Right ventricle myocardium inferior (tissue), 1 donor: ENCODE measurements at places on chromosomes 12 and 14. TPM values are rescaled to one million over a fixed set of nuclear protein-coding genes. Genes with fewer than 3 reads are reported as not detected.
A peak's percentile ranks its signal among the peaks of the same experiment; 100 is the strongest.

DNA sequence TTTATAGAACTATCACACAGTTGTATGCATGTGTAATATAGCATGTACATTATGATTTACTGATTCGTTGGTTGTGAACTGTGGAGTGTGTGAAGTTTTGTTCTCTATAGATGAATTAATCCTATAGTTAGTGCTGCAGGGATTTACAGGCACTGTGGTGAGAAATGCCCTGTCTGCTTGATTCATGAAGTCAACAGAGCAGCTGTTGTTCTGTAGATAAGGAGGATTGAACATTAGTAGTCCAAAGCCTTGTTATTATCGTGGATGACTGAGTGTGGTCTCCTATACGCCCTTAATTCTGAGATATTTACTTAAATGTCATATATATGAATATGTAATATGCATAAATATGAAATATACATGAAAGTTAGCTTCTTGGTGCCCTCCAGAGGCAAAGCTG lies 98.3 kb downstream of the DNAH10 start:
- DNase-seq = no peak

ANG gene
- total RNA-seq = 4.5 TPM

GRCh38 chr12:14962797-14963196 lies 1.4 kb upstream of the ARHGDIB start:
- no peak for DNase-seq

DNA sequence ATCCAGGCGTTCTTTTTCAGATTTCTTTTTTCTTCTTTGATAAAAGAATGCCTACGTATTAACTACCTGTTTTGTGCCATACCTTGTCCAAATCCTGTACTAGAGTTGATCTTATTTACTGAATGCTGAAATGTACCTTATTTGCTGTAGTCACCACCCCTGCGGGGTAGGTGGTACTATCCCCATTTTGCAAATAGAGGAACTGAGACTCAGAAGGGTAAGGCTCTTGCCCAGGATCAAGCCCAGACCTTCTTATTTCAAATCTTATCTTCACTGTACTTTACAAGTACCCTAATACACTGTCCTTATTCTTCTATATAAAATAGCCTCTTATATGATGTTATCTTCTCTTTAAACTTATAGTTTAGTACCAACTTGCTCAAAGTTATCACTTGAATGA lies 206.5 kb downstream of the SLC41A2 start:
- no peak for DNase-seq

PCED1B gene
- total RNA-seq = 0.89 TPM

DNA sequence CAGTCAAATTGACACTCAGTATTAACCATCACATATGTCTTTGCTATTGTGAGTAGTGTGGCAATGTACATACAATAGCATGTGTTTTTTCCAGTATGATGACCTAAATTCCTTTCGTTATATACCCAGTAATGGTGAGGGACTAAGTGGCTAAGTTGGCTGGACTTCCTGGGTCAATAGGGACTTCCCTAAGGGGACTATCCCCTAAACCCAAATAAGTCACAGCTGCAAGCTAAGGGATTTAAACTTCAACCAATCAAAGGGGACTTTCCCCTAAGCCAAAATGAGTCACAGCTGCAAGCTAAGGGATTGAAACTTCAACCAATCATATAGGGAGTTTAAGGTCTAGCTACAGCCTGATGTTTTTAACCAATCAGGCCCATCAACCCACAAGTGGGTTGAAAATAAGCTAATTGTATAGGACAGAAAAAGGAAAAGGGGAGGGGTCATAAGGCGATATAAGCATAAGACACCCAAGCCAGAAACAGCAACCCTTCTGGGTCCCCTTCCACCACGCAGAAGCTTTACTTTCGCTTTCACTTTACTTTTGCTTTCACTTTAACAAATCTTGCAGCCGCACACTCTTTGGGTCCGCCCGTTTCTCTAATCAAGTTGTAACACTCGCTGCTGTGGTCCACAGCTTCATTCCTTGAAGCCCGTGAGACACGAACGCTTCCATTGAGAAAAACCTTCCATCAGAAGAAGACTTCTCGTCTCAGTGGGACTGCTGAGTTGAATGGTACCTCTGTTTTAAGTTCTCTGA lies 404.4 kb downstream of the FLRT2 start:
- peak; percentile 62 for DNase-seq

TGM1 gene
- 1.1 TPM for total RNA-seq

- peak; percentile 76 for DNase-seq
Observed at GRCh38 chr12:120225852-120226640, 25.1 kb upstream of the RPLP0 start.

EXOC3L4 gene
- total RNA-seq = 1.2 TPM

PLA2G1B gene
- not detected for total RNA-seq

GPR135 gene
- 1.5 TPM for total RNA-seq

GRCh38 chr14:63891148-63891975 lies 38.6 kb downstream of the SYNE2 start:
- DNase-seq = no peak

DNA sequence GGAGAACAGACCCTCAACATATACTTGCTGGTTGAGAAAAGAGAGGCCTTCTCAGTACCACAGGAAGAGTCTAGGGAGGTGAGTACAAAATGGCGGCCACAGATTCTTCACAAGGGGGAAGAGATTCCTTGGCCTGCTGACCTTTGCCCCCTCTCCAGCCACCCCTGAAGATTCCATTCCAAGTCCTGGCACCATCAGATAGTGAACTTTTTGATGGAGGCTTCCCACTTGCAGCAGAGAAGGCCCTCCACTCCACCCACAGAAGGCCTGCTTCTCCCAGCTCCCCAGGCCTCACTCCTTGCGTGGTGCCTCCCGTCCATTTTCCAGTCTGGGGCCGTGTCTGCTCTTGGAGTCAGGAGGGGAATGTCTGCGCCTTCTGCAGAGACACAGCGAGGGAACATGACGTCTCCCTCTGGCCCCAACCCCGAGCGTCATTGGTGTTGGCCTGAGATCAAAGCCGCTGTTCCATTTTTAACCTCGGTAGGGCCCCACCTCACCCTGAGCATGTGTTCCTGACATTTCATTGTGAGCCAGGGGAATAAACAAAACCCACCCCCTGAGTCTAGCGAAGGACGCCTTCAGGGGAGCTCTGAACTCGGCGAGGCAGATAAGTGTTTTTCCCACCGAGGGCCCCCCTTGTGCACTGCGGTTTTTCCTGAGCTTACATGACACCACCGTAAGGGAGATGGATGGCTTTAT lies 268.7 kb upstream of the TBX3 start:
- DNase-seq = no peak

SALL2 gene
- 4.9 TPM for total RNA-seq

- DNase-seq = no peak
Observed at GRCh38 chr14:53126731-53127130, 26.4 kb downstream of the DDHD1 start.

- no peak for DNase-seq
Observed at GRCh38 chr14:57686304-57686703, 179.6 kb downstream of the SLC35F4 start.

ACVRL1 gene
- total RNA-seq = 49.6 TPM

SOX5 gene
- total RNA-seq = 3.2 TPM

DNA sequence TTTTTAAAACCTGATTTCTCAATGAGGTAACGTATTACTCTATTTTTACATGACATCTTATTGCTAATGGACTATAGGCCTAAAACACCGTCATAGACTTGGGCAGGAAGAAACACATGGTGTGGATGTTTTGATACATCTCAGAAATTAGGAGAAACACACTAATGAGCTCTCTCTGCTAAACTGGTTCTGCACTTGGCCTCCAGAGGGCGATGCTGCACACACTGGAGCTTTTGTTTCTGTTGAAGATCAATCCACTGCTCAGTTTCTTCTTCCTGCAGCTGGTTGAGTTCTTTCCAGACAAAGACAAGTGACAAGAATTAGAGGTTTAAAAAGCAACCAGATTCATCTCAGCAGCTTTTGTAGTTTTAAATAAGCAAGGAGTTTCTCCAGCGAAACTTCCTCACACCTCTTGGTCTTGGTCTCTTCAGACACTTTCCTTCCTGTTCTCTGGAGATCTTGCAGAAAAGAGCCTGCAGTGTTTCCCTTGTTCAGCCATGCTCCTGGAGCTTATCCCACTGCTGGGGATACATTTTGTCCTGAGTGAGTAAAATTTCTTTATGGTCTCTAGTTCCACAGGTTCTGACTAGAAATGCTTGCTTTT lies 178.5 kb upstream of the OR4E1 start:
- no peak for DNase-seq

- DNase-seq = no peak
Observed at GRCh38 chr12:48041591-48042423, 37.5 kb upstream of the COL2A1 start.

- DNase-seq = no peak
Observed at GRCh38 chr12:23337213-23337612, 612.3 kb downstream of the SOX5 start.

DNA sequence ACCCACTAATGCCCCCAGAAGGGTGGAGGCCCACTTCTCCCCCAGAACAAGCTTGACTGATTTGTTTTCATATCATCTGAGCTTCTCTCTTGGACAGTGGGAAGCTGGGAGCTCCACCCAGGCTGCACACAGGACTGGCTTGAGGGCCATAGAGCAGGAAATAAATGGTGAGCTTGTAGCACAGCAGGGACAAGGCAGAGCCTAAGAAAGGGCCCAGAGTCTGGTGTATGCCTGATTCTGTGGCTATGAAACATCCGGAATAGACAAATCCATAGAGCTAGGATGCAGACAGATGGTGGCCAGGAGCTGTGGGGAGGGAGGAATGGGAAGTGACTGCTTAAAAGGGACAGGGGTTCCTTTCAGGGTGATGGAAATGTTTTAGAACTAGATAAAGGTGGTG lies 79.0 kb downstream of the ARL6IP4 start:
- peak; percentile 11 for DNase-seq

- no peak for DNase-seq
Observed at GRCh38 chr14:95659990-95660385, 26.2 kb upstream of the TCL1B start.

- no peak for DNase-seq
Observed at GRCh38 chr14:71344506-71344905, 437.2 kb downstream of the PCNX1 start.

DNA sequence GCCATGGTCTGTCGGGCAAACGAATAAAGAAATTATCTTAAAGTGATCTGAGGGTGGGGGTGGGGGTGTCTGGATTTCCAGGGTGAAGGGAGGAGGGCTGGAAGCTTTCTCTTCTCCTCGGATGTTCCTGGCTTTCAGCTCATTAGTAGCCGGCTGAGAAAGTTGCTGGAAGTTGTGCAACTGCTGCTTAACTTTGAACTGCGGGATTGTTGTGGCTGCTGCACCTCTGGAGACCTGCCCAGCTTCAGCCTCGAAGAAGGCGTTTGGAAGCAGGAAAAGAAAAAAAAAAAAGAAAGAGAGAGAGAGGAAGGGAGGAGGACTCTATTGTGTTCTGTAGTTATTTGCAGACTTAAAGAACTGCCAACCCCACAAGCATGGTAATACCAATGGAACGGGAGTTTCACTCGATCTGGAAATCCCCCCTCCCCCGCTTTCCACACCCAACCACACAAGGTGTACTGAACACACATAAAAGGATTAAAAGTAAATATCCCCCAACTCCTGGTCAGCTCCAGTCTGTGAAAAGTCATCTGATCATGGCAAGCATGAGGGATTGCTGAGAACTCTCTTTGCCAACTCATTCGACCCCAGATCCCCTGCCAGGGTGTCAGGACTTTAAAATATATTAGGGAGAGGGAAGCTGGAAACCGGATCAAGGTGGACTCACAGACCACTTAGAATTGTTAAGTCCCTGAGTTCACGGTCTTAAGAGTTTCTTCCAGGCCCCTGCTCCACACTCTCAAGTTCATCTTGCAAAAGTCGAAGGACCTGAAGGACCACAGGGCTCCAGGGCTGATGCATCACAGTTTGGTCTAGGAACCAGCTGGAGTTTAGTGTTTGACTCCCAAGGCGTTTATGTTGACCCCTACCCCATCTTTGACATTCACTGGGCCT lies at the start of gene RASSF9:
TSS of gene RASSF9 (minus strand) at position 213 of the 894 bp plus-strand sequence. CDS start at position 5, 208 bp downstream.
- peak; percentile 71 for DNase-seq

GRCh38 chr14:39368261-39368959 lies 63.8 kb downstream of the FBXO33 start:
- no peak for DNase-seq

DNA sequence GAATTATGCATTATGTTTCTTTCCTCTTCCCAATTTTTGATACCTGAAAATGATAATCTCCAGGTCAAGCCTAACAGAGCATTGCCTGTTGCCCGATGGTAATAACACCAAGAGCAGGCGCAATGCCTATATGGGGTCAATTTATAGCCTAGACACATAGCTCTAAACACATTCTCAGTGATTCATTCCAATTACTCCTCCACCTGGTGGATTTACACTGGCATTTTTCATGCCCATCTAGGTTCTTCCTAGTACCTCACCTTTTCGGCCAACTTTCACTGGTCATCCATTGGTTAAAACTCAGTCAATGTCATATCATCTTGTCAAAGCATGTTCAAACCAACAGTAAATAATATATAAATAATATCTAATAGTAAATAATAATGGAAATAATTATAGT lies 53.1 kb downstream of the EIF2S3B start:
- DNase-seq = no peak

DNA sequence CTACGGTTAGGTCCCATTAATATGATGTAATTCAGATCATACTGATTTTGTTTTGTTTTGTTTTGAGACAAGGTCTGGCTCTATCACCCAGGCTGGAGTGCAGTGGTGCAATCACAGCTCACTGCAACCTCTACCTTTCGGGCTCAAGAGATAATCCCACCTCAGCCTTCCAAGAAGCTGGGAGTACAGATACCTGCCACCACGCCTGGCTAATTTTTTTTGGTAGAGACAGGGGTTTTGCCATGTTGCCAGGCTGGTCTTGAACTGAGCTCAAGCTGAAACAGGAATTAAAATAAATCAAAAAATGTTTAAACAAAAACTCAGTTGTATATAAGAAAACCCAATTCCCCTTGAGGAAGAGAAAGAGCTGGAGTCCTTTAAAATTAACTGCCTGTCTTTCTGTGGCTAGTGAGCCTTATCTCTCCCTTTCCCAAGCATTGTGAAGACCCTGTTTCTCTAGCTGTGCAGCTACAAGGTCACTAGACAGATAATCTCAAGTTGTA lies 17.7 kb upstream of the ANAPC7 start:
- no peak for DNase-seq

GRCh38 chr14:76294876-76295275 lies 81.1 kb upstream of the ESRRB start:
- no peak for DNase-seq

GRCh38 chr14:48111151-48111550 lies 435.7 kb upstream of the MDGA2 start:
- no peak for DNase-seq

DNA sequence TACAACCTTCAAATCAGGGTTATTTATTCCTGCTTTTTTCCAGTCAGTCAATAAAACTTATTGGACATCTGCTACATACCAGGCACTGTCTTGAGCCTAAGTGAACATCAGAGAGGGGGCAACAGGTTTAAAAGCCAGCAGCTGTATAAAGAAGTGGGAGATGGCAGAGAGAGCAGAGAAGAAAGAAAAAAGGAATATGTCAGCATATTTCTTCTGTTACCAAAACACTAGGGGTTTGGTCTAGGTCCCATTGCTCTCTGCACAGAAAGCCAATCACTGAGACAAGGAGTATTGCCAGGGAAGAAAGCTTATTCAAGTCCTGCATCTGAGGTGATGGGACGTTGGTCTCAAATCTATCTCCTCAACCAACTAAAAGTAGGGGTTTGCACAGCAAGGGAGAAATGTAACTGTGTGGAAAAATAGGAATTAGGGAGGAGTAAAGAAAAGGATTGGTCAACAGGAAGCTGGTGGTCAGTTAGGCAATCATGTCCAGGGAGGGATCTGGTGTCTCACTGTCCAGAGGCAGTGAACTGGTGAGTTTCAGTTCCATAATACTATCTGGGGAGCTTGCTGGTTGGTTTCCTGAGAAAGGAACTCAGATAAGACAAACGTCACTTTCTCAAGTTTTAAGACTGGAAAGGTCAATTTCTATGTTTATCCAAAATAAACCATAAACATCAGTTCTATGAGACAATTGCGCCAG lies 107.5 kb downstream of the PHLDA1 start:
- DNase-seq = no peak

CCDC92 gene
- total RNA-seq = 58.2 TPM

GRCh38 chr12:69932676-69933552 lies 107.9 kb downstream of the MYRFL start:
- DNase-seq = no peak
